Activated T-helper 17 cell treated with anti-CD3 and anti-CD28 coated beads, Interleukin-2, amount 50 U/mL, for 72 hours (primary cell): ENCODE measurements at places on chromosomes 4 and X. TPM values are rescaled to one million over a fixed set of nuclear protein-coding genes. Genes with fewer than 3 reads are reported as not detected.
A peak's percentile ranks its signal among the peaks of the same experiment; 100 is the strongest.

DNA sequence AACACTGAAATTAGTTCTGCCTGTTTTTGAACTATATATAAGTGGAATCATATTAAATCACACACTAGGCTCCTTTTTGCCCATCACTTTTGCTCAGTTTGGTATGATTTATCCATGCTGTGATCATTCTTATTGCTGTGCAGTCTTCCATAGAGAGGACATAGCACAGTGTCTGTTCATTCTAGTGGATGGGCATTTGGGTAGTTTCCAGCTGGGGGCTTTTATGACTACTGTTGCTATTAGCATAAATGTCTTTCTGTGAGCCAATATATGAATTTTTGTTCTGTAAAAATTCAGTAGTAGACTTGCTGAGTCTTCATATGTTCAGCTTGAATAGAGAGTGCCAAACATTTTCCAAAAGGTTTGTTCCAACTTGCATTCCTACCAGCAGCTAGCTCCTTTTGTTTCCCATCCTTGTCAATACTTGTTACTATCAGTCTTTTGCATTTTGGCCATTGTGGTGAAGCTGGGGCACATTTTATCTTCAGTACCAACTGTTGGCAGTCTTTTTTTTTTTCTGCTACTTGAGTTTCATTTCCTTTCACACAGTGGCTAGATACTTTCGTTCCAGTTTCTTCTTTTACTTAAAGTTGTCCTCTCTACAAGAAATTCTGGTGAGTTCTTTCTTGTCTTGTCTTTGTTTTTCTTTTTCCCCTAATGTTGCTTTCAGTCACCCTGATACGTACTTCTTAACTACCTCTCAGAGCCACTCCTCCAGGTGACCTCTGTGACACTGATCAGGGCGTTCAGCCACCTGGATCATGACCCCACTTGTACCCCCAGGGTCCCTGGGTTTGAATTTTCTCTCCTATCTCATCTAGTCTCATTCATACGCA, 87.0 kb downstream of the ANXA3 start:
- no peak overlapping the region for H3K4me3 ChIP-seq
- H3K4me1 ChIP-seq: no peaks in the 10 kb centered on the region
- H3K36me3 ChIP-seq: no peaks in the 10 kb centered on the region
- H3K27me3 ChIP-seq: peaks cover 4% of the 10 kb centered on the region
- no peak overlapping the region for H3K27ac ChIP-seq
- peak; percentile 14 for ATAC-seq

HNRNPD gene
- 437 TPM for total RNA-seq

- no peaks in the 10 kb centered on the region for H3K27me3 ChIP-seq
- no peak overlapping the region for H3K4me3 ChIP-seq
- ATAC-seq: no peak
- peaks cover 16% of the 10 kb centered on the region for H3K4me1 ChIP-seq
- H3K27ac ChIP-seq: no peak overlapping the region
Observed at GRCh38 chr4:6858997-6859396, 50.6 kb upstream of the TBC1D14 start.

DNA sequence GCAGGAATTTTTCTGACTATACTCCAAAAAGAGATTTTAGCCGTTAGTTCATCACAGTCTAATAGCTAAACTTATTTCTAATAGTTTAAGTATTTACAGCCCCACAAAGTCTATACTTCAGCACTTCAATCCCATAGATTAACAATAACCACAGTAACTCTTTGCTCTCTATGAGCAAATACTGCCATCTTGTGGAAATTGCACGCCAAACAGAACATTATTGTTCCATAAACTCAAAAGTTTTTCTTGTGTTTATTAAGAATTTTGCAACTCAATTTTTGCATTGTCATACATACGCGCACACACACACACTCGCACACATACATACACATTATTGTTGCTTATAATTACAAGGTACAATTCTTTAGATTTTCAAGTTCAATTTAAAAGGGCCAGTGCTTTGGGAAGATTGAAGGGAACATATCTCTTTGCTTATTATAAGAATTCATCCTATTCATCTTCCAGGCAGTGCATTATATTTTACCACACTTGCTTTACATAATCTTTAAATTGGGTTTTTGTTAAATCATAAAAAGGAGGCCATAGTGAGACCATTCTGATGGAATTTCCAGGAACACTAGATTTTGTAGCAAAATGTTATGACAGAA, 63.8 kb upstream of the ATOH1 start:
- H3K4me3 ChIP-seq: no peak overlapping the region
- no peak for ATAC-seq
- no peaks in the 10 kb centered on the region for H3K4me1 ChIP-seq
- no peaks in the 10 kb centered on the region for H3K27me3 ChIP-seq

GRCh38 chr4:112288455-112288854, 2.8 kb upstream of the TIFA start:
- H3K4me3 ChIP-seq: peak overlapping the region; percentile 93
- peaks cover 28% of the 10 kb centered on the region for H3K4me1 ChIP-seq
- ATAC-seq: peak; percentile 35
- H3K36me3 ChIP-seq: peaks cover 49% of the 10 kb centered on the region
- peak overlapping the region; percentile 96 for H3K27ac ChIP-seq
- H3K27me3 ChIP-seq: no peaks in the 10 kb centered on the region

SMIM31 gene
- total RNA-seq: not detected
